ENCODE measurements at places on chromosomes 4 and X. TPM values are rescaled to one million over a fixed set of nuclear protein-coding genes. Genes with fewer than 3 reads are reported as not detected.

- no peak for DNase-seq
These were observed 22.8 kb upstream of the TLR2 start for GRCh38 chr4:153661215-153661822.

DNA sequence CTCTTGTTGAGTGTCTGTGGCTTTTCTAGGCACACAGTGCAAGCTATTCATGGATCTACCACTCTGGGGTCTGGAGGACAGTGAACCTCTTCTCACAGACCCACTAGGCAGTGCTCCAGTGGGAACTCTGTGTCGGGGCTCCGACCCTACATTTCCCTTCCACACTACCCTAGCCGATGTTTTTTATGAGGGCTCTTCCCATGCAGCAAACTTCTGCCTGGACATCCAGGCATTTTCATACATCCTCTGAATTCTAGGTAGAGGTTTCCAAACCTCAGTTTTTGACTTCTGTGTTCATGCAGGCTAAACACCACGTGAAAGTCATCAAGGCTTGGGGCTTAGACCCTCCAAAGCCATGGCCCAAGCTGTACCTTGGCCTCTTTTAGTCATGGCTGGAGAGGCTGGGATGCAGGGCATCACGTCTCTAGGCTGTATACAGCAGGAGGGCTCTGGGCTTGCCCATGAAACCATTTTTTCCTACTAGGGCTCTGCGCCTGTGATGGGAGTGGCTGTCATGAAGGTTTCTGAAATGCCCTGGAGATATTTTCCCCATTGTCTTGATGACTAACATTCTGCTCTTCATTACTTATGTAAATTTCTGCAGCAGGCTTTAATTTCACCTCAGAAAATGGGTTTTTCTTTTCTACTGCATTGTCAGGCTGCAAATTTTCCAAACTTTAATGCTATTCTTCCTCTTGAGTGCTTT, 249.8 kb upstream of the CPEB2 start:
- DNase-seq = no peak

Gene VCX3A
- total RNA-seq = not detected

Gene PCDH7
- total RNA-seq = 148 TPM

DNA sequence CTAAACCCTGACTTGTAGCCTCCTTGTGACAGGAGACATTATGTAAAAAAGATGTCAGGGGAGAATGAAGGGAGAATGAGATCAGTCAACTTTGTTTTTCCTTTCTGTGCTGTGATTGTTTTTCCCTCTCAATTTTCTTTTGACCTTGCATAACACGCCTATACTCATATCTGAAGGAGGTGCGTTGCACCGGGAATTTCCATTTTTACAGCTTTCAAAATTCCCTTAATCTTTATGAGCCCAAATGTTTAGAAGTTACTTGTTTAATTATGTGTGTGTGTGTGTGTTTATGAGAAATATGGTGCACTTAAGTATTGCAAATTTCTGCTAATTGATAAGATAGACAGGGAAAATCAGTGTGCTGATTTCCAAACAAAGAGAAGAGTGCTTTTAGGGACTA, 21.6 kb downstream of the SYNPO2 start:
- DNase-seq = no peak

Gene P2RY10
- total RNA-seq = not detected

GRCh38 chr4:7742807-7743280, 196.8 kb downstream of the AFAP1 start:
- no peak for DNase-seq

GRCh38 chr4:174318829-174319764, 35.4 kb downstream of the CEP44 start:
- no peak for DNase-seq

DNA sequence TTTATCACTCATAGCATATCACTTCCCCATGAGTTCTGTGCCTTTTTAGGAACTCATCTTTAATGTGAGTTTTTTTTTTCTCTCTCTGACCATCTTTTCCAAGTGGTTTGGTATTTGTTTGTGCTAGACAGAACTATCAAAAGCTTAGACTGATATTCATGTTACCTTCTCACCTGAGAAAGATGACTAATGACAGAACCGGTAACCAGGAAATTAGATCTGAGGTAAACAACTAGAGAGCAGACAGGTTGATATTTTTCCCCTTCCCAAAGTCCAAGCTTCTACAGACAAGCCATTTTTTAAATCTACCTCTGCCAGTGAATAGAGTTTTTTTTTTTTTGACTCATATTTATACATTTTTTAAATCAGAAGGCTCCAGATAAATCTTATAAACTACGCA, 17.0 kb upstream of the SRD5A3 start:
- no peak for DNase-seq

- DNase-seq = peak; percentile 89
These were observed 29.4 kb upstream of the RBMX start for GRCh38 chrX:136909706-136910564.

DNA sequence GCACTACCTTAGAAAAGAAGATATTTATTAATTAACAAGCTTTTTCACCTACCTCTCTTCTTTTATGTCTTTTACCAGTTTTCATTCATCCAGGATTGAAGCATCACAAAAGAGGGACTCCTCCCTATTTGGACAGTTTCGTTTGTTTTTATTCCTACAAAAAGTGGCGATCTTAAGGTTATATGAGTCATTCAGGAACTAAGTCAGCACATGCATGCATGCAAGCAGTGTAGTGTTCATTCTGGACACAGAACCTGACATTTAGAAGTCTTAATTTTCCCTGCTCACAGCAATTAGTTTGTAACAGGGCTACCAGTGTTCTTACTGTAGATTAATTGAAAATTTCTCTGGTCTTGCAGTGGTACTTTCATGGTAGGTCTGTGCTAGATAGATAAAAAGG, 47.9 kb upstream of the QRFPR start:
- DNase-seq = no peak

DNA sequence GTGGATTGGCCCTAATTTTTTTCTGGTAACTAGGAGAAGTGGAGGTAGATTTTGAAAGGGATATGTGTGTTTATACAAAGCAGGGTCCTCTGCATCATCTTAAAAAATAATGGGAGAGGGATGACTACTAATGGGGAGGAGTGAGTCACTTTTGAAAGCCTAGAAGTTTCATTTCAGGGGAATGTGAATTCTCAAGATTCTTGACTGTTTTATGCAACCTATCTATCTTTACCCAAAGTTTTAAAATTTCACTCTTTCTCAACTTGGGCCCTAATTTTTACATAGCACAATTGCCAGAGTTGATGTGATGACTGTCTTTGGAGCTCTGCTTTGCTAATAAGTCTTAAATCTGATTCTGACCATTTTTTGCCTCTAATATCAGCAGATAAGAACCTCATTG, 445.2 kb downstream of the GRXCR1 start:
- DNase-seq = no peak

Gene GPR143
- total RNA-seq = not detected

Gene PNCK
- total RNA-seq = 15.6 TPM

Gene UGT2B10
- not detected for total RNA-seq
